Occipital lobe (tissue), 3 donors: ENCODE measurements at places on chromosomes 7 and 10. TPM values are rescaled to one million over a fixed set of nuclear protein-coding genes. Genes with fewer than 3 reads are reported as not detected.

C10orf105 gene
- total RNA-seq: under 0.01 TPM

IRF5 gene
- total RNA-seq: 1.6 TPM

CYP26C1 gene
- 0.16 TPM for total RNA-seq

VAX1 gene
- total RNA-seq: 1.2 TPM

ACTL6B gene
- total RNA-seq: 109 TPM

FAM25G gene
- total RNA-seq: not detected

PRKCQ gene
- total RNA-seq: 1.4 TPM

GRID1 gene
- total RNA-seq: 16.5 TPM

MSMB gene
- total RNA-seq: not detected

EMX2 gene
- total RNA-seq: 2.0 TPM

GOLGA7B gene
- total RNA-seq: 11.9 TPM

- DNase-seq: no peak
These were observed 5.5 kb downstream of the NOC3L start for GRCh38 chr10:94357193-94357592.

GRCh38 chr10:76176166-76176550 lies 744.7 kb downstream of the LRMDA start:
- no peak for DNase-seq

DNA sequence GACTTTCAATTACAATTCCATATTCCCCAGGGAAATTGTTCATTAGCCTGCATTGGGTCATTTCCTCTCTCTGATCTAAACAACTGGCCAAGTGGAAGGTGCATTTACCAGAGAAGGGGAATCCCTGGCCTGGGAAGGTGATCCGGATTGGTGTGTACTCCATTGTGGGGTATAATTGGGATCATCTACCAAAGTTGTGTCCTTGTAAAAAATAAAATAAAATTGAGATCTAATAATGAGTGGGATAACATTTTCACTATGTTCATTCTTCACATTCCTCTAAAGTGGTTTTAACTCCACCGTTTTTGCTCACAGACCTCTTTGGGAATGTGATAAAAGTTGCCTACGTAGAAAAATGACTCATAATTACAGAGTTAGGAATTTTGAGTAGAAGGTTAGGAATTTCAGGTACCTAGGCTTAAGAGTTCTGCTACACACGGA lies 22.8 kb downstream of the ARL5B start:
- no peak for DNase-seq

DNA sequence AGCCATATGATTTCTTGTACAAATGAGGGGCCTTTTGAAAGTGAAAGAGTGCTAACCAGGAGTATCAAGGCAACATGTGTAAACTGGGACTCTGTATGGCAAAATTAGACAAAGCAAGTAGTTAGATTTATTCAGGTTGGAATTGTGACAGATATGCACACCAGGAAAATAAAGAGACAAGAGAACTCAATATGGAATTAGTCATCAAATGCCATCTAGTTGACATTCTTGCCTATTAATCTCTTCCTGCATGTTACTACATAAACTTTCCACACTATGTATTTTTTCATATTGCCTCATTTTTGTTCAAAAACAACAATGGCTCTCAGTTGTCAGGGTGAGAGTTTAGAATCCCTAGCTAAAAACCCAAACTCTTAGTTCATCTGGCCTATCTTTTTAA lies 799.0 kb downstream of the NRG3 start:
- DNase-seq: no peak

GRCh38 chr10:117929327-117930067 lies 117.2 kb downstream of the RAB11FIP2 start:
- no peak for DNase-seq

DNA sequence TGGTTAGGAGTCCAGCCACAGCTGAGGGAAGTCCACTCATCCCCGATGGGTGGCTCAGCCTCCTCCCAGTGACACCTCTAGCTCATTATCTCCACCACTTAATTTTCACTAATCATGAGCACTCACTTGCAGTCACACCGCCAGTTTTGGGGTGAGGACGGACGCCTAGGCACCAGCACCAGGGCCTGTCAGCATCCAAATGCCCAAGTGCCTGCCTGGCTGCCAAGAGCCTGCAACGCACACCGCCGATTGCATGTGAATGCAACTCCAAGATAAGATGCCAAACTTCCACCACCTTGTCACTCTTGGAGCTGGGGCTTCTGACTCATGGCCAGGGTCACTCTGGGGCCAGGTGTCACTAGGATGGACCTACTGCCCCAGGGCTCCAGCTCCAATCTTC lies 24.4 kb upstream of the SMARCD3 start:
- no peak for DNase-seq

- DNase-seq: no peak
These were observed 608.6 kb downstream of the DNAJB6 start for GRCh38 chr7:157945401-157945800.

GRCh38 chr10:239109-239508 lies 103.9 kb downstream of the ZMYND11 start:
- DNase-seq: no peak

GRCh38 chr7:66221442-66221841 lies 16.3 kb downstream of the TPST1 start:
- DNase-seq: no peak

DNA sequence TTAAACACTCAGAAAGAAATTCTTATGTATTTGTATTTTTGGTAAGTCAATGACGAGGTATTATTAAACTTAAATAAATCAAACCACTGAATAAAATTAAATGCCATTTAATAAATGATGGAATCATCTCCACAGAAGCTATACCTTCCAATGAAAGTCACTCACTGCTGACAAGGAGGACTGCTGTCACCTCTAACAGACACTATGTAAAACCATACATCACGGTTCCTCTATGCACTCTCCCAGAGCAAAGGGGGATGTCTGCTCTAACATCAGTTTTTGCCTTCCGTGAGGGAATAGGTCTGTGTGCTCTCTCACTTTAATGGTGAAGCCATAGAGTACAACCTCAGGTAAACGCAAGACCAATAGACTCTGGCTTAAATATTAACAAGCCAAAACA lies 99.7 kb upstream of the DDC start:
- DNase-seq: no peak

DNA sequence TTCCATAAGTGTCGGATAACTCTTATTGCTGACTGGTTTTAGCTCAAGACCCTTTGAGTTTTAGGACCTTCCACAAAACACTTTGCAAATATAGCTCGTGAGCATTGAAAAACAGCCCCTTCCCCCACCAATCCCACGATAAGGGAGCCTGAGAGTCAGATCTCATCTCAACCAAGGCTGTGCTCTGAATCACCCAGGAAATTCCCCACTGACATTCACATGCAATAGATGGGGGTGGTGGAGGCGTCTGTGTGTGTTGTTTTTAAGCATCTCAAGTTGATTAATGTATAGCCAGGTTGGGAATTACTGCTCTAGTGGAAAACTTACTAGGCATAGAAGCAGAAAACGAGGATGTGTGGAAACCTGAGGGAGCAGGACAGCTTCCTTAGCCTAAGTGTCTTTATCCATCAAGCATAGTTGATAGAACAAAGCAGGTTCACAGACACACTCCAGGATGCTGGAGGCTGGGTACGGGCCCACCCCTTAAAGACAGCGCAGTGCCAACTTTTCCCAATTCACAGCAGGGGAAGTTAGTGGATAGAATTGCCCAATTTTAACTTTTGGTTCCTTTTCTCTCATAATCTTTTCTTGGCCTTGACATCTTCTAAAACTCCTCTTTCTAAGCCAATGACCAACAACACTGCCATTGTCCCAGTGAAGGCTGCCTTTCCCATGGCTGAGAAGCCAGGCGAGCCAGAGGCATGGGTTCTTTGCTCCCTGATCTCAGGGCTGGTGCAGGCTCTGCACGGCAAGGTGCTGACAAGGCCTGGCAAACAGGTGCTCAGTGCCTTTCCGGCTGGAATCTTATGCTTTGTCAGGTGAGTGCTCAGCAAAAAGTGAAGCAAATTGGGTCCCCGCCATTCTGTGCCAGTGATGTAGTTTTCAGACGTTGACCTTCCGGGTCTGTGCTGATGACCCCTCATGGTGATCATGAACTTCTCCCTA lies 98.5 kb upstream of the INSIG1 start:
- no peak for DNase-seq

DNA sequence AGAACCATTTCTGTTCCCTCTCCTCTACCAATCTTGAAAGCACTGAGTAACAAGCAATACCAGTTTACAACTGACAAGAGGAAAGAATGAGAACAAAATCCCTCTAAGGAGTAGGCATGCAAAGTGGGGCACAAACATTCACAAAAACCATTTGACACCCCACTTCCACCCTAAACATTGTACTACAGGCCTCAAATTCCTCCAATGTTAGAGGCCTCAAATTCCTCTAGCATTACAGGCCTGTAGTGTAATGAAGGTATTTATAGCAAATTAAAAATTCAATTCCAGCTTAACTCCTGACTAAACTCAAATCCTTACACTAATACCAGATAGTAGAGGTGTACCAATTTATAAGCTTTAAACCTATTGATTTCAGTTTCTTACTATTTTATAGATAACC lies 85.4 kb downstream of the SIRT1 start:
- DNase-seq: no peak

DNA sequence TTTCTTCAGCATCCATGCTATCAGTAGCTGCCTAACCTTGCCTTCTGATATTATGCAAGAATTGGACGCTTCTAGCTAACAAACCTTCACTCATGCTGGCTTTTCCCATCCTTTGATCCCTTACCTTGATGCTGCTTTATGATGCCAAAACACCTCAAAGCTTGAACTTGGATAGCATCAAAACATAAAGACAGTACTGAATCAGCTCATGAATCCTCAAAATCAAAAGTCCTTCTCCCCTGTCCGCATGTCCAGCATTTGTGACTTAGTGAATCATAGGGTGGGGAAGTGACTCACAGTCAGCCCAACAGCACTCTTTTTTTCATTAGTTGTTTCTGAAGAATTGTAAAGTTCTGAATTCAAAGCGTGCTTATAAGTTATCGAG lies 89.5 kb upstream of the PIK3CG start:
- DNase-seq: no peak

DNA sequence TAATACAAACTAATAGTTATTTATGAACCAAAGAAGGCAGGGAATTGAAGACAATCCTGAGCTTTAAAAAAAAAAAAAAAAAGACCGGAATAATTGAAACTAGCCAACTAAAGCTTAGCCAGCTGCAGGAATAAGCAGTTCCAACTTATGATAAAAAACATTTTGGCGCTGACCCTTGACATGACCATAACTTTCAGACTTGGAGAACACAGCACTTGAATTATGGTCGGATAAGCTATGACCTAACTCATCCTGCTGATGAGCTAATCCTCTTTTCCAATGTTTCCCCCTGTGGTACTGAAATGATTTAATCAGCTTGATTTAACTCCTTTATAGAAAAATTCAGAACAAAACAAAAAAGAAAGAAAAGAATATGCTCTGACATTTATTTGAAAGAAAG lies 181.8 kb downstream of the DGKB start:
- no peak for DNase-seq

DNA sequence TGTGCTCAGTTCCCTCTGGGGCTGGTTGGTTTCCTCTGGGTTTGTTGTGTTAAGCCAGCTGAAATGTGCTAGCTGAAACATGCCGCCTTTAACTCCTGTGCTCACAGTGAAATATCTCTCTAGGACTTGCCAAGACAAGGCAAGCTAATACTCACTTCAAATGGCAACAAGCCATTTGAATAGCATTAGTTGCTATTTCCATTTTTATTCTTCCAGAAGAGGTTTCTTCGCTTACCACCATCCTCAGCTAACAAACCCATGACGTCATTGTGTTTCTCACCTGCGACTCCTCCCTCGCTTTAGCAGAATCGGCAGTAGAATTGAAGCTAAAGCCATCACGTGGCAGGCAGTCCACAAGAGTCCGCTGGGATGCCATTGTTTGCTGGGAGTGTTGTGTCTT lies 61.3 kb downstream of the ZNF22 start:
- DNase-seq: no peak

DNA sequence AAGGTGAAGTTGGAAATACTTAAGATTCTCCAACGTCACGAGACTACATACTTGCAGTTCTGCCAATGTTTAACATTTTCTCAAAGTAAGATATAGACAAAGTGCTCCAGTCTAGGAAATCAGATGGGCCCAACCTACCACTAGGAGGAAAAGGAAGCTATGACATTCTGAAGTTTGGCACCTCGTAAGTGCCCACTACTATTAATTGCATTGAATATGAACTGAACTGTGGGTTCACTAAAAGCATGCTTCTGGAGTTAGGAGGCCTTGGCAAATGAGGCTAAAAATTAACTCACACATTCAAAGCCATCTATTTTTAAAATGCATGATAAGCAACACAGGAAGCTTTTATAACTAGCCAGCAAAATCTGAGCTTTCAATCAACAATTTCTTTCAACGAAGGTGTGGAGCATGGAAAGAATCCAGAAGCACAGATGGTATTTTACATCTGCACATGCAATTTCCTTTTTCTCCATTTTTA lies 149.7 kb downstream of the LRRTM3 start:
- DNase-seq: no peak

GRCh38 chr7:142362349-142362748 lies 104.5 kb upstream of the PRSS58 start:
- no peak for DNase-seq

- DNase-seq: no peak
These were observed 90.8 kb downstream of the AGMO start for GRCh38 chr7:15470825-15471668.

DNA sequence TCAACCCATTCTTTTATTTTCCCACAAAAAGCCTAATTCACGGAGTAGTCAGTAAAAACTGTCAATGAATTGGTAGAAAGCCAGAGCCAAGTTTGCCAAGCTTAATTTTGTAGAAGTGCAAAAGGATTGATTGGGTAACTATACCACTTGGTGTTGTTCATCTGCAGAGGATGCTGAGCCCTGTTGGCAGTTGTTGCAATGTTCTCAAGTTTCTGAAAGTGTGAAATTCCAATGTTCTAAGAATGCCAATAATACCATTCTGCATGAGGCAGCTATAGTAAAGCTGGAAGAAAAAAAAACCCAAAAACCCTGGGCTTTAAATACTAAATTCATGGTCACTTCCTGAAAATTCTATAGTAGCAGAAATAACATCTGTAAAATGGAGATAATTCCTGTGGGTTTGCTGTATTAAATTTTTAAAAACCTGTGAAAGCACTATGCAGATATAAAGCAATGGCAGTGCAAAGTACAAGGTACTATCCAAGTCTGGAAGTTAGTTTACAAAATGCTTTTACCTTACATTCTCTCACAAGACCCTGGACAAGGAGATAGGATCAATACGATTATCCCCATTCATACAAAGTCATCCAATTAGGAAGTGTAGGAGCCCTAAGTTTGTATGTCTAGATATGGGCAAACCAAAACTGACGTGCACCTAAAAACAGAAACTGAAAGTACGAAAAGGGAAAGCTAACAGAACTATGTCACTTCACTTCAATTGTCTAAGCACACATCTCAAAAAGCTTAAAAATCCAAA lies 6.0 kb upstream of the PON1 start:
- DNase-seq: no peak

GRCh38 chr10:48331436-48331835 lies 25.0 kb downstream of the MAPK8 start:
- no peak for DNase-seq

- DNase-seq: no peak
These were observed 7.9 kb upstream of the PAPSS2 start for GRCh38 chr10:87651801-87652200.
